Right atrium auricular region (tissue), 2 donors: ENCODE measurements at places on chromosomes 3 and 15. TPM values are rescaled to one million over a fixed set of nuclear protein-coding genes. Genes with fewer than 3 reads are reported as not detected.

- H3K27me3 ChIP-seq = no peaks in the 10 kb centered on the region
- H3K27ac ChIP-seq = no peak overlapping the region
- H3K4me1 ChIP-seq = no peaks in the 10 kb centered on the region
- no peaks in the 10 kb centered on the region for H3K36me3 ChIP-seq
- H3K4me3 ChIP-seq = no peak overlapping the region
Measured at GRCh38 chr3:81436182-81436581, 325.3 kb downstream of the GBE1 start.

- H3K4me3 ChIP-seq = no peak overlapping the region
- no peak overlapping the region for H3K27ac ChIP-seq
- H3K36me3 ChIP-seq = no peaks in the 10 kb centered on the region
- H3K4me1 ChIP-seq = no peaks in the 10 kb centered on the region
- H3K27me3 ChIP-seq = peaks cover 45% of the 10 kb centered on the region
Measured at GRCh38 chr3:147404000-147404799, 2.1 kb downstream of the ZIC4 start.

GRCh38 chr3:158106766-158107471 lies 699 bp upstream of the SHOX2 start:
- H3K4me3 ChIP-seq = peak overlapping the region; percentile 34
- DNase-seq = no peak
- H3K36me3 ChIP-seq = no peaks in the 10 kb centered on the region

DNA sequence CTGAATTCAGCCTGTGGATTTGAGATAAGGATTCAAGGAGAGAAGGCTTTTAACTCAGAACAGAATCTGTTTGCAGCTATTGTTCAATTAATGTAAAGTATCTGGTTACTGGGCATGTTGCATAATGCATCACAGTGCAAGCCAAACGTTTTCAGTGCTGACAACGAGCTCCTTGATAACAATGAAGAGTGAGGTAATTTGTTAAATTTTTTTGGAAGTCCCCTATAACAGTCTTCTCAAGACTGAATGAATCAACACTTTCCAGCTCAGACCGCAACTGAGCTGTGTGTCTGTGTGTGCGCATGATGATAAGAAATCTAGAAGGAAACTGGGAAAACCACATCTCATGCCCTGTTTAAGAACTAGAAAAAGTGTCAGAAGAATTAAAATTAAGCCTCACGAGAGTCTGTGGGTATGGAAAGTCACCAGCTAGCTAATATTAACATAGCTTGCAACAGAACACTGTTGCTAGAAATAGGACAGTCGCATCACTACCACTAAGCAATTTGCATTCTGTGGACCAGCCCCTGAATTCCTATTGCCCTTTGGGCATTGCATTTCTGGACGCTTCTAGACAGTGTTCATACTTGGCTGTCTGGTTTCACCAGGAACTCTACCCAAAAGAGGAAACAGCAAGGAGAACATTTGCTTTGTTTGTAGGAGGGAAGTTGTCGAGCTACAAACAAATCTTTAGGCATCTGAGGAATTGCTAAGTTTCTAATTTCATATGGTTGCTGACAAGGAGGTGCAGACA lies 43.7 kb upstream of the ATP2C1 start:
- peak overlapping the region; percentile 78 for H3K27ac ChIP-seq
- no peak for DNase-seq
- no peaks in the 10 kb centered on the region for H3K27me3 ChIP-seq
- H3K4me1 ChIP-seq = no peaks in the 10 kb centered on the region

The SCN11A gene
- 0.08 TPM for total RNA-seq

The CCR8 gene
- total RNA-seq = not detected

The MASP1 gene
- 27.6 TPM for total RNA-seq

The SPINT1 gene
- 13.0 TPM for total RNA-seq

The ZNF35 gene
- 7.9 TPM for total RNA-seq
